ENCODE measurements at places on chromosomes 2 and 18. TPM values are rescaled to one million over a fixed set of nuclear protein-coding genes. Genes with fewer than 3 reads are reported as not detected.

DNA sequence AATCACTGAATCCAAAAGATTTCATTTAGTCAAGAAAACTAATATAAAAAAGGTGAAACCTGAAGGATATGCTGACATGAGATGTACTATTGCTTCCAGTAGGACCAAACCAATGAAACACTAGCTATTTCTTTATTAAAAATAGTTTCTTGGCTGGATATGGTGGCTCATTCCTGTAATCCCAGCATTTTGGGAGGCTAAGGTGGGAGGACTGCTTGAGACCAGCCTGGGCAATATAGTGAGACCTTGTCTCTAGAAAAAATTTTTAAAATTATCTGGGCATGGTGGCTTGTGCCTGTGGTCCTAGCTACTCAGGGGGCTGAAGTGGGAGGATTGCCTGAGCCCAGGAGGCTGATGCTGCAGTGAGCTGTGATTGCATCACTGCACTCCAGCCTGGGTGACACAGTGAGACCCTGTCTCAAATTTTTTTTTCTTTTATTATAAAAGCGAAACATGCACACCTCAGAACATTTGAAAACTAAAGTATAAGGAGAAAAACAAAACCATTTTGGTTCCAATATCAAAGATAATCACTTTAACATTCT is 266.2 kb downstream of the TGIF1 start:
- no peak overlapping the region for H3K27ac ChIP-seq
- H3K36me3 ChIP-seq = no peaks in the 10 kb centered on the region
- H3K27me3 ChIP-seq = no peaks in the 10 kb centered on the region
- H3K4me1 ChIP-seq = no peaks in the 10 kb centered on the region
- DNase-seq = no peak

DNA sequence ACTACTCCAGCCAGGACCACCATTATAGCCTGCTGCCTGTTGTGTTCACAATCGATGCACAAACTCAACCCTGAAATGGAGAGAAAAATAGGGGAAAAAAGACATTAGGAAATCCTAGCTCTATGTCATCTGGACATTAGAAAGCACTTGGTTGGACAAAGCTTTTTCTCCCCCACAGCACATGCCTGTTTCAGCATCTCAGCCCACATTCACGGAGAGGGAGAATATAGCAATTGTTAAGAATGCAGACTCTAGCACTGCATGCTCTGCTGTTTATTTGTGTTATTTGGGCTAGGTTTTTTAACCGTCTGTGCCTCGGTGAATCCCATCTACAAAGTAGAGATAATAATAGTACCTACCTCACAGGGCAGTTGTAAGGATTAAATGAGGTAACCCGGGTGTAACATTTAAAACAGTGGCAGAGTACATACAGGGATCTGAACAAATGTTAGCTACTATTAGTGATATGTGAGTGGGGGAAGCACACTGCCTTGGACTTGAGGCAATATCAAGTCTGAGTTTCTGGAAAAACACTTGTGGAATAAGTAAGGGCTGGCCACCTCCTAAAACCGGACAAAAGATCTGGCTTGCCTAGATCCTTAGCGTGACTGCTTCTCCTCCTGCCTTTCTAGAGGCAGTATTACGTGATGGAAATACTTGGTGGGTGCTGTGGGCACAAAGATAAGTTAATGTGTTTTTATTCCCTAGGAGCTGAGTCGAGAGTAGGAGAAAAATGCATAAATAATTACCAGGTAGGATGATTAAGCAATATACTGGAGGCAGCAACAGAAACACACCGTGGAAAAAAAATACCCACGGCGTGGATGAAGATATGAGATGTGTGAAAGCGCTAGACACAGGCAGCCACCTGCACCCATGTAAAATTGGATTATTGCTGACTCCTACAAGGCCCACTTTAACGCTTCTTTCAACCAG is 1.0 kb upstream of the PPP1CB start:
- no peaks in the 10 kb centered on the region for H3K27me3 ChIP-seq
- peak overlapping the region; percentile 97 for H3K4me3 ChIP-seq
- peak; percentile 30 for DNase-seq
- H3K27ac ChIP-seq = peak overlapping the region; percentile 99
- H3K36me3 ChIP-seq = no peaks in the 10 kb centered on the region
- peaks cover 36% of the 10 kb centered on the region for H3K4me1 ChIP-seq

DNA sequence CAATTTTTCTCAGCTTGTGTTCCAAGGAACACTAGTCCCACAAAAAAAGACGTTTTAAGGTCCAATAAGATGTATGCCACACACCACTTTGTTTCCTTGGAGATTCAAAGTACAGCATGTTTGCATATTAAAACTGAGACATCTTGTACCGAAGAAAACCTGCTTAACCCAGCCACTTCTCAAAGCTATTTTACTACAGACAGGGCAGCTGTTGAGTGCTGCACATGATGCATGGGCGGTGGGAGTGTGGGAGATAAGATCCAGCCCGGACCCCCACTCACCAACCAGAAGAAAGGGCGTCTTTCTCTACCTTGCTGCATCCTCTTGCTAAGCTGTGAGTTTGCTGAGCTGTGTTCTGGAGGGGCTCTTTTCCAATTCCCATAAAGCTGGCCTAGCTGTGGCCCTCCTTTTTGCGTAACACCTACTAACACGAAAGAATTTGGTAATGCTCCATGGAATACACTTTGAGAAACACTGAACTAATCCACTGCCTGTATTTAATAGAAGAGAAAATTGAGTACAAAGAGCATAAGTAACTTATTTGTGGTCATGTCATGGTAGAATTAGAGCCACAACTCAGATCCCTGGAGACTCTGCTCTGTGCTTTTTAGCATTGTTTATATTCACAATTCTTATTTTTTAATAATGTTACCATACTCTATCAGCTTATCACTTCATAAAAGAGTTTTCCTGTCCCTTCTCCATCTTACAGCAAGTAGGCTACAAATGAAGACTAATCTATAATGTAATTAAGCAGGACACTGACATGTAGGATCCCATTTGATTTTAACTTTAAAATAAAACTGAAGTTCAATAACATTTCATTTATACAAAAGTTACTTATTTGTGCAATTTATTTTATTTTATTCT is 90.0 kb downstream of the PLEKHM3 start:
- H3K4me1 ChIP-seq = no peaks in the 10 kb centered on the region
- no peak for DNase-seq
- H3K27ac ChIP-seq = no peak overlapping the region
- no peak overlapping the region for H3K4me3 ChIP-seq

Gene ZFAND2B
- total RNA-seq = 63.3 TPM

- no peaks in the 10 kb centered on the region for H3K27me3 ChIP-seq
- peaks cover 32% of the 10 kb centered on the region for H3K4me1 ChIP-seq
- no peaks in the 10 kb centered on the region for H3K36me3 ChIP-seq
- no peak overlapping the region for H3K27ac ChIP-seq
These were observed 133.2 kb upstream of the ID2 start for GRCh38 chr2:8548619-8549150.

DNA sequence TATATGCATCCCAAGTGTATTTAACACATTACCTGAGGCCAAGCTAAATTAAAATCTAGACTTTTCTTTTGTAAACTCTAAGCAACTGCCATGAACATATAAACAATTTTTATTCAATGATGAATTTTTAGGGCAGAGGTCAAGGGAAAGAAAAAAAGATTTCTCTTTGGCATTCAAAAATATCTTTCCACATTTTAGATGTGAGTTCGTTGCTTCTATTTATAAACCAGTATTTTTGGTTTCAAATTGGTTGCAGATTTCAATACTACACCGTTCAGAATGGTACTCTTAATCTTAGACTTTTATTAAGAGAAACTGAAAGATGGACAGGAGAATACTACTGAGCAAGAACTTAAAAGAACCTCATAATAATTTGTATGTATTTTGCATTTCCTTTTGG is 293.6 kb upstream of the CCDC68 start:
- no peaks in the 10 kb centered on the region for H3K36me3 ChIP-seq
- no peak overlapping the region for H3K4me3 ChIP-seq
- DNase-seq = no peak
- H3K27me3 ChIP-seq = no peaks in the 10 kb centered on the region
- H3K27ac ChIP-seq = no peak overlapping the region

Gene SLC23A3
- total RNA-seq = 3.0 TPM

DNA sequence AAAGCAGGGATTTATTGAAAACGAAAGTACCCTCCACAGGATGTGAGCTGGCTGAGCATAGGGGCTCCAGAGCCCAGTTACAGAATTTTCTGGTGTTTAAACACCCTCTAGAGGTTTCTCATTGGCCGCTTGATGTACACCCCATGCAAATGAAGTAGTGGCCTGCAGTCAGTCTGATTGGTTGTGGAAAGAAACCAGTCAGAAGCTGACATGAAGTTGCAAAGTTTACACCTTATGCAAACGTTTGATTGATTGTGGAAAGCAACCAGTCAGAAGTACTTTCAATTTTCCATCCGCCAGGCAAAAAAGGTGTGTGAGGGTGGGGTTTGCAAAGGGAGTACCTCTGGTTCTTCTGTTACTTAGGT is 62.3 kb downstream of the VWA3B start:
- peak; percentile 24 for DNase-seq
- no peaks in the 10 kb centered on the region for H3K27me3 ChIP-seq
- H3K4me3 ChIP-seq = no peak overlapping the region

Gene ZCCHC2
- 67.6 TPM for total RNA-seq

DNA sequence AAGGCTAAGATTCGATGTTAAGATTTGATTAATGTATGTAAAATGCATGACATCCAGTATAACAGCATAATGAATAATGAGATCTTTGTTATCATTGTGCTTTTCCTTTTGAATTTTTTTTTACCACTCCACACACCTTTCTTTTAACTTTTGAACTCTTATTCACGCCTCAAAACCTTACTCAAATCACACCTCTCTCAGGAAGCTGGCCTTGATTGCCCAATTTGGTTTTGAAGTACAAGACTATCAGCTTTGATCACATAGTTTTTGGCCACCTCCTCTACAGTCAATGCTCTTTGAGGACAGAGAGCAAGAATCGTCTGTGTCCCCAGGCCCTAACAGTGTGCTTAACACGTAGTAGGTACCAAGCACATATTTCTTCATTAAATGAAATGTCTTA is 29.9 kb upstream of the SLC9A2 start:
- DNase-seq = no peak
- H3K36me3 ChIP-seq = no peaks in the 10 kb centered on the region
- no peaks in the 10 kb centered on the region for H3K27me3 ChIP-seq
- H3K27ac ChIP-seq = no peak overlapping the region

Gene KRTCAP3
- 27.1 TPM for total RNA-seq

- peaks cover 4% of the 10 kb centered on the region for H3K36me3 ChIP-seq
- peaks cover 5% of the 10 kb centered on the region for H3K4me1 ChIP-seq
- H3K4me3 ChIP-seq = no peak overlapping the region
These were observed 61.5 kb downstream of the PTPN4 start for GRCh38 chr2:119821266-119821665.

- H3K4me1 ChIP-seq = no peaks in the 10 kb centered on the region
- no peaks in the 10 kb centered on the region for H3K36me3 ChIP-seq
- H3K27me3 ChIP-seq = no peaks in the 10 kb centered on the region
These were observed 46.9 kb upstream of the LAMA1 start for GRCh38 chr18:7164323-7165004.

GRCh38 chr18:11251229-11251890 is 102.0 kb upstream of the PIEZO2 start:
- no peak for DNase-seq
- no peaks in the 10 kb centered on the region for H3K36me3 ChIP-seq
- no peak overlapping the region for H3K27ac ChIP-seq
- no peaks in the 10 kb centered on the region for H3K4me1 ChIP-seq

DNA sequence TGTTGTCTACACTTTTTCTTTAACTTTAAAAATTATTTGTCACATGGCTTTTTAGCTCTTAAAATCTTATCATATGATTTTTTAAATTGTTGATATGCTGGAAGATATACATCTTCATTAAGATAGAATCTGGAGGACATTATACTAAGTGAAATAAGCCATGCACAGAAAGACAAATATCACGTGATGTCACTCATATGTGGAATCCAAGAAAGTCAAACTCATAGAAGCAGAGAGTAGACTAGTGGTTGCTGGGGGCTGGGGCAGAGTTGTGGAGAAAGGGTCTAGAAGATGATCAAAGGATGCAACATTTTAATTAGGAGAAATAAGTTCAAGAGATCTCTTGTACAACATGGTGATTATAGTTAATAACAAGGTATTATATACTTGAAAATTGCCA is 280.9 kb downstream of the GULP1 start:
- H3K4me1 ChIP-seq = no peaks in the 10 kb centered on the region
- no peak for DNase-seq
- H3K4me3 ChIP-seq = no peak overlapping the region
- H3K27ac ChIP-seq = no peak overlapping the region
- no peaks in the 10 kb centered on the region for H3K27me3 ChIP-seq

- peaks cover 7% of the 10 kb centered on the region for H3K4me1 ChIP-seq
- H3K27me3 ChIP-seq = no peaks in the 10 kb centered on the region
- H3K4me3 ChIP-seq = no peak overlapping the region
- no peak overlapping the region for H3K27ac ChIP-seq
These were observed 126.0 kb downstream of the MBP start for GRCh38 chr18:77006305-77007175.

GRCh38 chr2:172081221-172082022 is 3.9 kb upstream of the DLX1 start:
- peaks cover 70% of the 10 kb centered on the region for H3K27me3 ChIP-seq
- no peak overlapping the region for H3K4me3 ChIP-seq
- H3K36me3 ChIP-seq = no peaks in the 10 kb centered on the region
- no peak overlapping the region for H3K27ac ChIP-seq

DNA sequence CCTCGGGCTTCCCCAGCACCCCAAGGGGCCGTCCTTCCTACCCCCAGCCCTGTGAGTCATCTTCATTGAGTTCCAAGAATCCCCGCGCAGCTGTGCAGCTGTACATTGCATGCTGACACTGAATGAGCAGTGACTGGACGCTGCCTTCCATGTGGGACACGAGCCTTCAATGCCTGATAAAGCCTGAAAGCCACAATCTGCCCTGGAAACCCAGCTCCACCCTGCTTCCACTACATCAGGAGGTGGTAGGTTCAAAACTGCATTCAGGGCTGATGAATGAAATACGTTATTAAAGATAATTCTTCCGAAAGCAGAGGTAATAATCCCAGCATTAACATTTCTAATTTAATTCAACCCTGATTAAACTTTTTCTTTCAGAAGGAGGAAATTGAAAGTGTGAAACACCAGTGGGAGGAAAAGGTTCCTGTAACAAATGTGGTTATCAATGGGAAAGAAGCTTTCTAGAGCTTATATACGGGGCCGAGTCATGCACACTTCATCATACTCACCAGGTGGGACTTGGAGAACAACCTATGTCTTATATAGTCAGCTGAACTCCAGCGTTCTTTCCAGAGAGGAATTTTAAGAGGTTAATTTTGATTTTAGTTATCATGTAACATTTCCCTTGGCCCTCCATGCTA is 360.1 kb downstream of the LPIN1 start:
- no peak overlapping the region for H3K27ac ChIP-seq
- no peaks in the 10 kb centered on the region for H3K27me3 ChIP-seq
- no peak for DNase-seq
- no peak overlapping the region for H3K4me3 ChIP-seq

Measured in naive thymus-derived CD4-positive, alpha-beta T cell (primary cell).